T-helper 2 cell treated with Interferon-gamma antibody and Interleukin-4, amounts not matched to agents 5 μg/mL and 100 μg/mL, for 36 hours (primary cell): ENCODE measurements at places on chromosomes 7 and 10.
A peak's percentile ranks its signal among the peaks of the same experiment; 100 is the strongest.

GRCh38 chr10:84626397-84627087 is 298.2 kb downstream of the CCSER2 start:
- no peak for DNase-seq

DNA sequence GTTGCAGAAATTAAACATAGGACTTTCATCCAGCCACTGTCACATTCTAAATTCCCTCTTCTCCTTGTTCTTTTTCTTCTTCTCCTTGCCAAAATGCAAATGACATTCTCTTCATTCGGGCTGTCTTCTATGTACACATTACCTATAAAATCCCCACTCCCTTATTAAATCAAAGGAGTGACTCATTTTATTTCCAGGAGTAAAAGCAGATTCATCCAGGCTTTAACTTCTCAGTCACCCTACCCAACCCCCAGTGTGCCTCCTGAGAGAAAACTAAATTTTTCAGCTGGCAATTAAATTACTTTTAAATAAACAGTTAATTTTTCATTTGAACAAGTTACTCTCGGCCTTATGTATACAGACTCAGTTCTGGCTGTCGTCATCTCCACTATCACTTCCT is 223.9 kb upstream of the SHH start:
- no peak for DNase-seq

DNA sequence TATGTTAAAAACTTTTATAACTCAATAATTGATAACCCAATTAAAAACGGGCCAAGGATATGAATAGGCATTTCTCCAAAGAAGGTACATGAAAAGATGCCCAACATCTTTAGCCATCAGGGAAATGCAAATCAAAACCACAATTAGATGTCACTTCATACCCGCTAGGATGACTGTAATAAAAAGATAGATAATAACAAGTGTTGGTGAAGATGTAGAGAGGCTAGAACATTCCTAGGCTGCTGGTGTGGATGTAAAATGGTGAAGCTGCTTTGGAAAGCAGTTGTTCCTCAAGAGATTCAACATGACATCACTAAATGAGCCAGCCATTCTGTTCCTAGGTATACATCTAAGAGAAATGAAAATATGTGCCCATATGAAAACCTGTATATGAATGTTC is 35.6 kb downstream of the CAMK1D start:
- DNase-seq: no peak

GRCh38 chr7:27866828-27867672 is 127.1 kb downstream of the TAX1BP1 start:
- DNase-seq: no peak

DNA sequence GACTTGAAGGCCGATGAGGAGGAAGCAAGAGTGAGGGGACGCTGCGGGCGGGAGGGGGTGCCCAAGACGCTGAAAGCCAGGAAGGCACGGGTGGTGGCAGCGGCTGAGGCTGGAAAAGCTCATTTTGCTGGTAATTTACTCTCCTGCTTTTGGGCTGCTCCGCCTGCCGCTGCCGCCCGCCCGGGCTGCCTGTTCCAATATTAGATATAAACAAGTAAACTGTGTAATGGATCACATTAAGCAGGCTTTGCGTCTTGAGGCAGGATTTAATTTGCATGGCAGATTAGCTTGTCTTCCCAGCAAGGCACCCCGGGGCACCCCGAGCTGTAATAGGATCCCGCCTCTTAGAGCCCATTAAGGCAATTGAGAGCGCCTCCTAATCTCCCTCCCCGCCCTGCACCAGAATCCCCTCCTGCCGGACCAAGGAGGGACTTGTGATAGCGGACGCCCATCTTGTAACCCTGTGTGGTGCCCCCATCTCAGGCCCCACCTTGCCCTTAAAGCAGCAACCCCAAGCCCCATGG is 46.1 kb upstream of the SLF2 start:
- DNase-seq: no peak

DNA sequence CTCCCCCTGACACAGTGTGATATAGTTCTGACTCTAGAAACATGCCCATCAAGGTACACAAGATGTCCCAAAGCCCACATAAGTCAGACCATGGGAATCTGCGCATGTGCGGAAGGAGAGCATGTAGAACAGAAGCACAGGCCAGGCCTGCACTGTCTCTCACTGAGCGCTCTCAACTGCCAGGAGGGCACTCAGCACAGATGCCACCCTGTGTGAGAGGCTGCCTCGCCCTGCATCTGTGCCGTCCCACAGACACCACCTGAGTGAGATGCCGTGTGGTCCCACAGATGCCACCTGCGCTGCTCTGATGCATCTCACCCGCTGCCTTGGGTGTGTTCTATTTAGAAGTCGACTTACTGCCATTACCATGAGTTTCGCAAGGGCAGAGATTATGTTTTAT is 98.4 kb downstream of the VOPP1 start:
- no peak for DNase-seq

GRCh38 chr7:157875230-157876179 is 538.7 kb downstream of the DNAJB6 start:
- DNase-seq: peak; percentile 29

DNA sequence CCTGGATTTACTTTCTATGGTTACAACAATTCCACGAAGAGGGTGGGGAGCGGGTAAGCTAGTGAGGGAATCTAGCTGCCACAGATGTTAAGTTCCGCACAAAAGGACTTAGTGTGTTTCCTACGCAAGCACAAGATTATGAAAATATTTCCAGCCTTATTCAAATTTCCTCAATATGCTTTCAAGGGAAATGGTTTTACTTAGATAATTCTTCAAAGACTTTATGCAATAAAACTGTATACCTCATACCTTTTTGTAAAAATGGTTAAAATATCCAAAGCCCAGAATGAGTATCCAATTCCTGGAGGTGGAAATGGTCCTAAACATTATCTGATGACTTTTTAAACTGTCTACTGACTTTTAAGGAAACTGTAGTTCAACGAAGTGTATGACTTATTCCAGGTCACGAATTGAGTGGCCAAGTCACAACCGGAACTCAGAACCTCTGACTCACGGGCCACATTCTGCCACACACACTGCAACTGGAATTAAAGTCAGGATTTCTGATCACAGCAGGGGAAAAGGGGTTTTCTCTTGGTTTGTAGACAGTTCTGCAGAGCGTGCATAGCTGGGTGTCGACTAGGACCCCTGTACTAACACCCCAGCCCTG is 20.2 kb upstream of the INSIG1 start:
- DNase-seq: peak; percentile 70

GRCh38 chr7:135888740-135889139 is 88.4 kb downstream of the MTPN start:
- DNase-seq: no peak

- DNase-seq: no peak
These were observed 36.9 kb downstream of the CAPZA2 start for GRCh38 chr7:116899308-116899707.

DNA sequence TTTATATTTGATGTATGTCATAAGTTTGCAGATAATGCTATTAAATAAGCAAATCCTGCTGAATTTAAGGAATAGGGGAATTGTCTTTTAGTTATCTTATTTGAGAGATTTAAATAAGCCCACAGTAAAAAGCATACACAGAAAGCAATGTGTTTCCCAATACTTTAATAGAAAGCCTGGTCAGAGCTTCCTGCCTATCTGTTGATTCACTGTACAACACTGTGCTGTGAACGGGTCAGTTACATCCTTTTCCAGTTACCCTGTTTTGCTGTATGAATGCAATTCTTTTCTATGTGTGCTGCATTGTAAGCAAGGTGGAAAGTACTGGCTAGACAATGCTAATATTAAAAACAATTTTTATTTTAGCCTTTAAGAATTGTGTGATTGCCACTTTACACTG is 81.2 kb downstream of the ANKRD7 start:
- no peak for DNase-seq

DNA sequence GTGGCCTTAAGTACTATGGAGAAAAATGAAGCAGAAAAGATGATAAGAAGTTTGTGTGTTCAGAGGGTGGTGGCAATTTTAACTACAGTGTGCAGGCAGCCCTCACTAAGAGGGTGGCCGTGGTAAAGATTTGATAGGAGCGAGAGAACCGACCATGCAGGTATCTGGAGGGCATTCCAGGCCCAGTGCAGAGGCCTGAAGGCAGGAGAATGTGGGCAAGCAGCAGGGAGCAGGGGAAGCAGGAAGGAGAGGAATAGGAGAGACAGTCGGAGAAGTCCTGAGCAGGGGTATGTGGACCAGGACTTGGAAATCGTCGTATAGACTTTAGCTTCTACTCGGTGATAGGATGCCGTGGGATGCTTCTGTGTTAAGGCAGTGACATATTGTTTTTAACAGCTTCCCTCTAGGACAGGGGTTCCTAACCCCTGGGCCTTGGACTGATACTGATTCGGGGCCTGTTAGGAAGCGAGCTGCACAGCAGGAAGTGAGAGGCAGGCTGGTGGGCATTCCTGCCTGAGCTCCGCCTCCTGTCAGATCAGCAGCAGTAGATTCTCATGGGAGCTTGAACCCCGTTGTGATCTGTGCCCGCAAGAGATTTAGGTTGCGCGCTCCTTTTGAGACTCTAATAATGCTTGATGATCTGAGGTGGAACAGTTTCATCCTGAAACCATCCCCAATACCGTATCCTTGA is 227.2 kb downstream of the CCDC3 start:
- DNase-seq: no peak

- no peak for DNase-seq
These were observed 46.3 kb downstream of the EGFR start for GRCh38 chr7:55065079-55065478.
